ENCODE measurements at places on chromosomes 7 and 10.

GRCh38 chr10:75475460-75476182 is 44.2 kb downstream of the LRMDA start:
- DNase-seq = no peak

DNA sequence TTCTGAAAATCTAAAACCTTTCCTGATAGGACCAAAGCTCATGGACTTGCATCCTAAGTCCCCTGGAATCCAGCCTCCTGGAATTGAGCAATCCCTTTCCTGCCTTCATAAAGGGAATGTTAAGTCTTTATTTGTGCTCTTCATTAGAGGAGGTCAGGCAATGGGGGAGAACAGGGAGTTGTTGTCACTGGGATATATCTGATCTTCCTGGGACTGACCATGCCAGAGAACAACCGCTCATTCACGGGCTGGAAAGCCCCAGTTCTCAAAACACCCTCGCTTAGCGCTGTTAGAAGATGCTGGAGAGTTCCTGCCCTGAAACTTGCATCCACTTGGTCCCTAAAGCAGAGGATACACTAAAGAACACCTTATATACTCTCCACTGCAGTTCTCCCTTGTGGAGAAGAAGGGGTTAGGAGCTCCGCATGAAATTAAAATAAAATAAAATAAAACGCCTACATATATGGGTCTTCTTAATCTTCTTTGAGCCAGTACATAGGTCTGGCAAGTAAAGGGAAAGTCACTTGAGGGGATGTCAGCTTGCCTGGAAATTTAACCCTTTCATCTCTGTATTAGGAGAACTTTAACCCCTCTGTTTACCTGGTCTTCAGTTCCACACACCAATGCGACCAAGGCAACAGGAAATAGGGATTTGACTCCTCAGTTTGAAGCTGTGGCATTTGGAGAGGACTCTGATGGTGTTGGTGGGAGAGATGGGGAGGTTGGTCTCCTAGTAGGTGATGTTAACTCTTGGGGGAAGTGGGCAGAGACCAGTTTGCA is 1.2 kb downstream of the SORCS1 start:
- DNase-seq = no peak

DNA sequence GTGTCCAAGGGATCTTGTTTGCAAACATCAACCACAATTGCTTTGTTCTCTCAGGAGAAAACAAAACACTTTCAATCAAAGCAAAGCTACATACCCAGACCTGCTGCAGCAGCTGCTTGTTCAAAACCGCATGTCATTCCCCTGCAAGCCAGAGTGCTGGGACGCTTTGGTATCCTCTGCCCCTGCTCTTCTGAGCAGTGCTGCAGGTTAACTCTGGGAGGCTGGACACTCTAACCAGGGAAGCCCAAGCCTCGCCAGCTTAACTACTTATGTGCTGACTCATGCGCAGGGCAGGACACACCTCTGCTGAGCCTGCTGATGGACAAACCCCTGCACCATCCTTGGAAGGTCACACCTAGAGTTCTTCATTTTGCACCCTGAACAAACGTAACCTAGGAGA is 28.2 kb upstream of the ASAH2 start:
- no peak for DNase-seq

GRCh38 chr10:129279446-129280154 is 187.4 kb upstream of the MGMT start:
- no peak for DNase-seq

- DNase-seq = no peak
Measured at GRCh38 chr7:138527746-138528223, 67.7 kb downstream of the TRIM24 start.

Measured in posterior cingulate gyrus (tissue), 11 donors.